Fibroblast of lung (primary cell): ENCODE measurements at places on chromosomes 3 and 15.

GRCh38 chr3:89682556-89682955 is 575.1 kb downstream of the EPHA3 start:
- DNase-seq, result no peak

DNA sequence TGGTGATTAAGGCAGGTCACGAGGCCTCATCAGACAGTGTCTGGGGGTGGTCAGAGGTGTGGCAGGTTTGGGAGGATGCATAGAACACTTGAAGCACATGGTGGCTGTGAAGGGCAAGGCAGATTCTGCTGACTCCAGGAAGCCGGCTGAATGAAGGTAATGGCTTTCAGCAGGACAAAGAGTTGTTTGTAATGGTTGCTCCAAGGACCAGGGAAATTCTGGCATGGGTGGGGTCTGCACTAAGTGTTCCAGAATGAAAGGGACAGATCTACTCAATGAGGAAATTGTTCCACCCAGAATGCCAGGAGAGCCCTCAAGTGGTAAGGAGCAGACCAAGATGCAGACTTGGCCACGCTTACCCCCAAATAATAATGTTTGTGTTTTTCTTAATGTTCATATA is 70.7 kb upstream of the ACAD9 start:
- DNase-seq, result no peak

- peak; percentile 50 for DNase-seq
These were observed 75.3 kb downstream of the NCEH1 start for GRCh38 chr3:172635588-172635987.

DNA sequence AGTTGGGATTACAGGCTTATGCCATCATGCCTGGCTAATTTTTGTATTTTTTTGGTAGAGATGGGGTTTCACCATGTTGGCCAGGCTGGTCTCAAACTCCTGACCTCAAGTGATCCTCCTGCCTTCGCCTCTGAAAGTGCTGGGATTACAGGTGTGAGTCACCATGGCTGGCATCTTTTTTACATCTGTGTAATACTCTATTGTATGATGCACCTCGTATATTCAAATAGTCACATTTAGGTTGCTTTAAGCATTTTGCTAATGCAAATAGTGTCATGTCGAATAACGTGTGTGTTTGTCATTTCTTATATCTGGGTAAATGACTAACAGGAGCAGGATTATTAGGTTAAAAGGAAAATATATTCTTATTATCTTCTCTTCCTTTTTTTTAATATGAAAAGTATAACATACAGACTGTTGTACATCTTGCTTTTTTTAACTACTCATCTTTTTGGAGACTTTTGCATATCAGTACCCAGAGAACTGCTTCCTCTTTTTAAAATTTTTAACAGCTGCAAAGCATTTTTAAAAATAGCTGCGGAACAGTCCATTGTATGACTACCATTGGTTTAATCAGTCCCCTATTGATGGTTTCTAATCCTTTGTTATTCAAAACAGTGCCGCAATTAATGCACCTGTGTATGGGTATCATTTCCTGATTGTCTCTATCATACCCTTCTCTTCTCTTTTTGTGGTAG is 13.4 kb downstream of the SCAMP5 start:
- DNase-seq, result no peak

DNA sequence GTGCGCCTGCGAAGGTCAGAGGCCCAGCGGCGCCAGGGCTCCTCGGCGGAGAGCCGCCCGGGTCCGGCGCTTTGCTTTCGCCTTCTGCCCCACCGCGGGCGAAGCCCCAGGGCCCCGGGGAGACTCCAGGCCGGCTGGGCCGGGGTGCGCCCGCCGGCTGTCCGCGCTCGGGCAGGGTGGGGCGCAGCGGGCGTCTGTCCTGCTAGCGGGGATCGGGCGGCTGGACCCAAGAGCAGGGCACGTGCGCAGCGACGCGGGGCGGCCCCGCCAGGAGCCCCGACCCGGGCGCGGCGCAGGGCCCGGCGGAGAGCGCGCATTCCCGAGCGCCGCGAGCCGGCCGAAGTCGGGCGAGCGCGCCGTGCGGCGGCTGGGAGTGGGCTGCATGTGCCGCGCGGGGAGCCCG is 569 bp upstream of the ALDH1A3 start:
- DNase-seq, result no peak

GRCh38 chr15:29672923-29673809 is 149.1 kb downstream of the TJP1 start:
- DNase-seq, result no peak

DNA sequence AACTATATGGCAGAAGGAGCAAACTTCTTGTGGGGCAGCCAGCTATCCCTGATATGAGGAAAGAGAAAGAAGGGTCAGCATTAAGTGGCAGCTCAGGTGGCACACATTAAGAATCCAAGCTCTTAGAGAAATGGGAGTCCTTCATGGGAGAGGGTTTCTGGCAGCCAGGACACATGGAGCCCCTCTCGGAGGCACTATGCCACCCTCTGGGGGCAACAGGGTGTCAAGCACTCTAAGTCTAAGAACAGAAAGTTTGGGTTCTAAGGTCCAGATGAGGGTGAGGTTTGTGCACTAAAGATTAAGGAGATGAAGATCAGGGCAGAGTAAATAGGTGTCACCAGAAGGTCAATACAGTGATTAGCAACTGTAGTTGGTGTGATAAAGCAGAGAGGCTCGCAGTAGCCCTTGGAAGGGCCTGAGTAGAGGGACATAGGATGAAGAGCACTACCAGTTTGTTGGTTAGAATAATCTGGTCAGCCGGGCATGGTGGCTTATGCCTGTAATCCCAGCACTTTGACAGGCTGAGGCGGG is 89.3 kb downstream of the ST6GAL1 start:
- no peak for DNase-seq

GRCh38 chr3:184558726-184559125 is 2.9 kb upstream of the EPHB3 start:
- no peak for DNase-seq

DNA sequence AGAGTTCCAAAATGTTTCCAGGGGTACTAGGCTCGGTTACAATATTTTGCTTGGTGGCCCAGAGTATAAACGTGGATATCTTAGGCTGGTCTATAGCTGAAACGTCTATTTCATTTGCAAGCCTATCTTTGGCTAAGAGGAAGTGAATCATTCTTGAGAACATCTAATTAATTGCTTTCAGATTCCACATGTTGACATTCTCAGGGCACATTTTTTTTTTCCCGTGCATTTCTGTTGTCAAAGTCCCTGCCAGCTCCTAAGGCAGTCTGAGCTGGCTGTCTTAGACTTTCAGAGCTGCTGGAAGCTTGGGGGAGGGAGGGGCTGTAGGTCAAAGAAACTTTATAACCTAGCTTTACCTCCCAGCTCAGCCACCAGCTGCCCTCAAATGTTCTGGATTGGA is 23.2 kb upstream of the LAMP3 start:
- peak; percentile 79 for DNase-seq
